ENCODE measurements at places on chromosomes 3 and 15.

DNA sequence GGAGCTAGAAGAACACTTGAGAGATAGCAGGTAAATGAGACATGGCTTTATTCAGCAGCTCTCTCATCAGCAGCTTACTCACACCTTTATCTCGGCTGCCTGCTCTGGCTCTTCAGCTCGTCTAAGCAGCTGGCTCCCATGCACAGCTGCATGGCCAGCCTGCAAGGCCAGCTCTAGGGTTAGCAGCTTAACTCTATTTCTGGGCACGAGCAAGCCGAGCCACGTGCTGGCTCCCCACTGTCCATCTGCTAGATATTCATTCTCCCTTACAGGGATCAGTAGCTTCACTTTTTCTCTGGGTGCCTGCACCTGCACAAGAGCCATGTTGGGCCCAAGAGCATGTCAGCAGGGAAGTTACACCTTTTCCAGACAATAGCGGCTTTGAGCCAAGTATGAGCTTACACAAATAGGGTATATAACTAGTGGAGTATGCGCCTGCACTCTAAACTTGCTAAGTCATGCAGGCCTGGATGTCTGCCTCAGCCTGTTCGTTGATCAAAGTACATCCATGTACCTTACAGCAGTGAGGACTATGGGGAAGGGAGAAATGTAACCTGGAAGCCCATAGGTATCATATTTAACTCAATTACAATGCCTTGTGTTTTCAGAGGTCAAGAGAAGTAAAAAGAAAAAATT is 174.9 kb upstream of the SNTN start:
- no peak for DNase-seq

- DNase-seq = no peak
Measured at GRCh38 chr3:99863588-99863987, 45.9 kb downstream of the CMSS1 start.

- no peak for DNase-seq
Measured at GRCh38 chr15:43253431-43254403, 13.0 kb downstream of the TGM5 start.

DNA sequence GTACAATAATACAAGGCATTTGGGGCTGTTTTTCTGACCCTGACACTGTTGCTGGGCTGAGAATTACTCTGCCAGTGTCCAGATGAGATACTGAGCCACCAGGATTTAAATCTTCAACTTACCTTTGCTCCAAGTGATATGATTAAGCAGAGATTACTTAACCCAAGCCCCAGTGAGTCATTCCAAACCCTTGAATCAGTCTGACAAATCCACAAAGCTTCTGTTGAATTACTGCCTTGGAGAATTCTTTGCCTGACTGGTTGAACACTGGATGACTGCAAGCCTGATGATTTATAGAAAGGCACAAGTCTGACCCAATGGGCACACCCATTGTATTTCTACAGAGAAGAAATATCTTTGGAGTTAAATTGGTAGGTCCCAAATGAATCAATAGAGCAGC is 88.2 kb upstream of the TSC22D2 start:
- DNase-seq = peak; percentile 97

- no peak for DNase-seq
Measured at GRCh38 chr3:71984843-71985613, 200.1 kb upstream of the PROK2 start.

DNA sequence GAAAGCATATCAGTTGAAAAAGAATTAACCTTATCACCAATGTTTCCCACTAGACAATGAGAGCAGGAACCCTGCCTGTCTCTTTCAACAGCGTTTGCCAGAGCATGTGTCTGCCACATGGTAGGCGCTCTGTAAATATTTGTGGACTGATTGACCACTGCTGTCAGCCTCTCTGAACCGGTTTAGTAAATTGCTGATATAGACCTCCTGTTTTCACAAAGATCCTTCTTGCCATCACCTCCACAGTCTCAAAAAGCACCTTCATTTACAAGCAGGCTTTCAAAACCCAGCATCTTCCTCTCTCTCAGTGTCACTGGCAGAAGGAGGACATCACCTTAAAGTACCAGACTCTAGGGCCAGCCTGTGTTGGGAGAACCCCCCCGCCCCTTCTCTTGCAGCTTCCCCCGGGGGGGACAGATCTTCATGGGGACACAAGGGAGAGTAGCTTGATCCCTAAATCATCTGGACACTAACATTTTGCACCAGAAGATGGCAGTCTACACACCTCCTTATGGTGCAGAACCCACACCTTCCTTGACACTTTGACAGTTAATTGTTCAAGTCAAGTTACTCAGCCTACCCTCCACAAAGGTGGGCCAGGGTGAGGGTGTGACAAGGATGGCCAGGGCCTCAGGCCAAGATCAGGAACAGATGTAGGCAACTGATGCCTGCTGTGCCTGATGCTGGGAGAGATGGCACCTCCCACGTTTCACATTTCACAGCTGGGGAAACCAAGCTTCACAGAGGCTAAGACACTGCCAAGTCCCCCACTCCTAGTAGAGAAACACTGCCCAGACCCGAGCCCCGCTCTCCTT is 37.8 kb upstream of the USP3 start:
- peak; percentile 57 for DNase-seq

DNA sequence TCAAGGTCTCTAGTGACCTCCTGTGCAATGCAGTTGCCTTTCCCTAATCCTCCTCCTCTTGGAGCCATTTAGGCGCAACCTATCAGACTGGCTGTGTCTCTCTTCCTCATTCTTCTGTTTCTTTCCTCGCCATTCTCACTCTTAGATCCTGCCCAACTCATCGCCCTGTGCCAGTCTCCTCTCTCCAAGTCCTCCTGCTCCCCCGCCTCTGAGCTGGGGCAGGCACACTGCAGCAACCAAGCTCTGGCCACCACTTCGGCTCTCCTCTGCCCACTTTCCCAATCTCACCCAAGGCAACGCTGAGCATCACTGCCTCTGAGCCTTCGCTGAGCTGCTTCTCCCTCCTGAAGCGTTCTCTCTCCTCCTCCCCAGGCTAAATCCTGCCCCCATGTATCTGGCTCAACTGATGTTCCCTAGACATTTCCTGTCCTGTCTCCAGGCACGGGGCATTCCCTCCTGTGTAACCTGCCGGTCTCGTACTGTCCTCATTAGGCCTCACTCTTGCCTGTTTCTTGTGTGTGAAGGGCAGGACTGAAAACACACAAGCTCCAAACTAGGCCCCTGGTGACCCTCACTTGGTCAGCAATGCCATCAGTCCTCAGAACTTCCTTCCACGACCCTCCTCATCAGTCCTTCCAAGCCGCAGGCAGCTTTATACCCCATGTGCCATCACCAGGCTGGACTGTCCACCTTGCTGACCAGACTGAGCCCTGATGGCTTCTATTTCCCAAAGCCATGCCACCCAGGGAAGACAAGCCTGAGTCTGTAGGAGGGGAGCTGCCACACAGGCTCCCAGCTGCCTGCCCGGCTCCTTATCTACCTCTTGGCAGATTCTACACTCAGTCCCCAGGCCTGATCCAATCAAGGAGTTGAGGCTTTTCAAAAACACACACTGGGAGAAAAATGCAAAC is 85.6 kb downstream of the SEC22A start:
- DNase-seq = no peak

DNA sequence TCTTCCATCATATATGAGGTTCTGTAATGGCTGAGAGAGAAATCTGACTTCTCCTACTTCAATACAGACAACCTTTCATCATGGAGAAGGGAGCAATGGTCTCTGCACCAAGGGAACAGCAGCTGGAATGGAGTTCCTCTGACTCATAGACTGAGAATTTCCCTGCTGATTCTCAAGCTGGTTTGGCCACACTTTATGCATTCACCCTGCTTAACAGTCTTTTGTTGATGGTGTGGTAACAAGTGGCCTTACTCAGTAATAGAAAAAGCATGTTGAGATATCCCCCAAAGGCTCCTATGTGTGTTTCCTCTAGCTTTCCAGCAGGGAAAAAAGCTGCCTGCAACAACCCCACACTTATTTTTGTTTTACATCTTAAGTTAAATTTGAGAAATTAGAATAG is 138.1 kb downstream of the GREM1 start:
- DNase-seq = peak; percentile 99

DNA sequence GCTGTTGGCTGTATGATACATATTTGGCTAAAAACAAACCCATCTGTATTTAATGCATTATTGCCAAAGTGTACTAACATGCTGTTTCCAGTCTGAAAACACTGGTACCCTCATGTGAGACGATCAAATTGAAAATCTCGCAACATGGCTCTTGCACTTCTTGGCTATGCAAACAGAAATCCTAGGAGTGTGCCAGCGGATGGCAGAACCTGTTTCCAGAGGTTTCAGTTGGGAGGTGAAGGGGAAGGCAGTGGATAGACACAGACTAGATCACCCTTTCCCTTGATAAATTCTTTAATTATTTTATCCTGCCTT is 350.3 kb downstream of the TUSC7 start:
- no peak for DNase-seq

GRCh38 chr3:71010726-71011455 is 572.6 kb downstream of the FOXP1 start:
- no peak for DNase-seq

DNA sequence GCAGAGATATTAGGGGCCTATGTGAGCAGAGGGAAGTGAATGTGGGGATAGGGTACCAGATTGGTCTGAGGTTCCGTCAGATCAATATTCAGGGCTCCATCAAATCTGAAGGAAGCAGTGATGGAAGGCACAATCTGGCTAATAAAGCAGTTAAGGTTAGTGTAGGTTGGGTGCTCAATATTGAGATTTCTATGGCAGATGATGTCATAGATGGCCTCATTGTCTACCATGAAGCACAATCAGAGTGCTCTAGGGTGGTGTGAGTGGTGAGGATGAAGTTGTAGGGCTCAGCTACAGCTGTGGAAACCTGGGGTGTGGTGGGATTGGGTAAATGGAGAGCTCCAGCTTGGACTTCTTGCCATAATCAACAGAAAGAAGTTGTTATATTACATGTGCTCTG is 58.2 kb downstream of the NR2F2 start:
- no peak for DNase-seq

DNA sequence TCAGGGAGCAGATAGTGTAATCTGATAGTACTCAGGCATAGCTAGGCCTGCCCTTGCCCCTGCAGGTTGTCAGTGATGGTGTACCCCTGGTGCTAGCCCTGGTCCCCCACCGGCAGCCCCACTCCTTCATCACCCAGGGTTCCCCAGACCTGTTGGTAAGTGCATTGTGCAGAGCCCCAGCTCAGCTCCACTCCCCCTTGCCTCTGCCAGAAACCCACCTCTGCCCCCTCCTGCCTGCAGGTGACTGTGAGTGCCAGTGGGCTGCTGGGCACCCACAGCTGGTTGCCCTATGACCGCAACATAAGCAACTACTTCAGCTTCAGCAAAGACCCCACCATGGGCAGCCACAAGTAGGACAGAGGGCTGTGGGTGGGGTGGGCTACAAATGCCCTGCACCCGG is 27.5 kb downstream of the NBEAL2 start:
- no peak for DNase-seq

- no peak for DNase-seq
Measured at GRCh38 chr3:18891641-18892040, 256.7 kb upstream of the KCNH8 start.

GRCh38 chr3:59731943-59732342 is 682.1 kb upstream of the CFAP20DC start:
- no peak for DNase-seq

DNA sequence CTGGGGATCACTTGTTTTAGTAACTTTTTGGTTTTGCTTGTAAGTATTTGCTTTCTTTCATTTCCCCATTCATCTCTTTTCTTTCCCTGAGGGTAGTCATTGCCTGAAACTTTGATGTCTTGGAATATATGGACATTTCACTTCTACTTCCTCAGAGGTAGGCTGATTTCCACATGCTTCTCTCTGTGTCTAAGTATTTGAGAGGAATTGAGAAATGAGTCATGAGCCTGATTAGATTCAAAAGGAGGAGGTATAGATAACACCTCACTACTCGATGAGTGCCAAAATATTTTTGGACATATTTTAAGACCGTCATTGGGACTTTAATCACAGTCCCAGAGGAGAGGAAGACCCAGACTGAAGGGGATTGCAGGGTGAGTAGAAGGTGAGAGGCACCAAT is 480.1 kb upstream of the SGO1 start:
- DNase-seq = no peak

GRCh38 chr15:77118882-77119321 is 48.0 kb upstream of the TSPAN3 start:
- peak; percentile 78 for DNase-seq

DNA sequence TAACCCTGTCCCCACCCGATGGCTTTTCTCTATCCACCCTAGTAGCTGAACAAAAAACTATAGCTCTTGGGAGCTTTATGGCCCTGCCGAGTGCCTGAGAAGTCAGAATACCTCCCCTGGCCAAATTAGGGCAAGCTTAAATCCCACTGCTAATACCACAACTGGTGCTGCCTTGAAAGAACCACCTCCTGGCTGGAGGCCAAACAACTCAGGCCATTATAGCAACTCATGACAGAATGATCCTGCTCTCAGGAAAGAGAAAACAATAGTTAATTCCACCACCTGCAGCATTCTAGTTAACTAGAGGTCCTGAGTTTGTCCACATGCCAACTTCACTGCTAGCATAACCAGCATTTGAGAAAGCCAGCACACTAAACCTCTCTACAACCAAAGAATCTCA is 123.2 kb downstream of the RTP4 start:
- no peak for DNase-seq

- DNase-seq = no peak
Measured at GRCh38 chr3:42090973-42091731, at the start of gene TRAK1. Gene TRAK1 (plus strand): TSS chr3:42091357. CDS start chr3:42091470, 113 bp downstream.

- no peak for DNase-seq
Measured at GRCh38 chr3:151182349-151183079, 20.5 kb downstream of the GPR171 start.

DNA sequence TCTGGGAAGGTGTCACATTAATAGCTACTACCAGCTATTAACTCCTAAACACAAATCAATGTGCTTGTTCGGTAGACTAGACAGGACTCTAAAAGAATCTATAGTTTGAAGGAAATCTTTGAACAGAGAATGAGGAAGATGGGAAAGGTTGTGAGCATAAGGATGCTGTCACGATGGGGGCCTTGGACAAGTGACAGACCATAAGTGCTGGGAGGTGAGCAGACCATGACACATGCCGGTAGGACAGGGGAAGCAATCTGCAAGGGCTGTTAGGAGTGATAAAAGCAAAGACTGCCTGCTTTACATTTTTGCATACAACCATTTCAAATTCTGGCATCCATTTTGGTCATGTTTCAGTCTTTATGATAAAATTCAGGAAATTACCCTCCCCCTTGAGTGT is 645.8 kb downstream of the ROBO2 start:
- no peak for DNase-seq
